ENCODE measurements at places on chromosomes 12 and 14.

DNA sequence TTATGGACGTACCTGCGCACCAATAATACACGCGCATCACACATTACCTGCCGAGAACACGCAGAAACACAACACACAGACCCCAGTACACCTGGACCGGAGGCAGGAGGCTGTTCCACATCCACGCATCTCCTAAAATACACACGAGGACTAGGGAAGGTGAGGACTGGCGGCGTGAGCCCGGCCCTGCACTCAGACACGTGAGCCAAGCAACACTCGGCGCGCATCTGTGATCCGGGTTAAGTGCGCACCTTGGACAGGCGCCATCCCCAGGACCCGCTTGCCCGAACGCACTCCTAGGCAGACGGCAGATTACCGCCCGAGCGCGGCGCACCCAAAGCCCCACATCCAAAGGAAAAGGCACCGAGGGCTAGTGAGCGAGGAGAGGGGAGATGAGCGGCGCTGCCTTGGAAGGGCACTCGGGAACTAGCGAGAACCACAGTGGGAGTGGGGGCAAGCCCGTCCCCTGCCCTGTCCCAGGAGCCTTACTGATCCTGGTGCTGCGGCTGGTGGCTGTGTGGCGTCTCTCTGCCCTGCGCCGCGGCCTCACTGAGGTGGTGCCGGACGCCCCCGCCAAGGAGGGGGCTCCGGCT lies 417 bp downstream of the GLS2 start:
- DNase-seq = no peak

GRCh38 chr14:55265197-55265596 lies 6.0 kb upstream of the FBXO34 start:
- DNase-seq = no peak

DNA sequence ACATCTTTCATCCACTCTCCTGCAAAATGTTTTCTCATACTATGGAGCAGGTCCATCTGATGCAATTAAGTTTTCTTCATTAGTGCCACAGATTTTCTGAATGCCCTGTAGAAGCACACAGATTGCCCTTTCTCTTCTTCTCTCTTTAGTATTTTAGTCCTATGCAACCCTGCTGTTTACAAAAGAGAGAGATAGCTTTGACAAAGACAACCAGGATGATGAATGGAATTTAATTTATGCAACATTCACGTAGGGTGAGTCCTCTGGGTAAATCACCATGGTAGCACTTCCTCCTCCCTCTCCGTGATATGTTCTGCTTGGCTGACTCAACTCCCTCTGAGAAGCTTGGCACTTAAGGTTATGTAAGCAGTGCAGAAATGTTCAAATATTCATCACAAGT lies 400.9 kb upstream of the PDE3A start:
- DNase-seq = no peak

GRCh38 chr12:14824012-14824634 lies 10.1 kb upstream of the SMCO3 start:
- no peak for DNase-seq

DNA sequence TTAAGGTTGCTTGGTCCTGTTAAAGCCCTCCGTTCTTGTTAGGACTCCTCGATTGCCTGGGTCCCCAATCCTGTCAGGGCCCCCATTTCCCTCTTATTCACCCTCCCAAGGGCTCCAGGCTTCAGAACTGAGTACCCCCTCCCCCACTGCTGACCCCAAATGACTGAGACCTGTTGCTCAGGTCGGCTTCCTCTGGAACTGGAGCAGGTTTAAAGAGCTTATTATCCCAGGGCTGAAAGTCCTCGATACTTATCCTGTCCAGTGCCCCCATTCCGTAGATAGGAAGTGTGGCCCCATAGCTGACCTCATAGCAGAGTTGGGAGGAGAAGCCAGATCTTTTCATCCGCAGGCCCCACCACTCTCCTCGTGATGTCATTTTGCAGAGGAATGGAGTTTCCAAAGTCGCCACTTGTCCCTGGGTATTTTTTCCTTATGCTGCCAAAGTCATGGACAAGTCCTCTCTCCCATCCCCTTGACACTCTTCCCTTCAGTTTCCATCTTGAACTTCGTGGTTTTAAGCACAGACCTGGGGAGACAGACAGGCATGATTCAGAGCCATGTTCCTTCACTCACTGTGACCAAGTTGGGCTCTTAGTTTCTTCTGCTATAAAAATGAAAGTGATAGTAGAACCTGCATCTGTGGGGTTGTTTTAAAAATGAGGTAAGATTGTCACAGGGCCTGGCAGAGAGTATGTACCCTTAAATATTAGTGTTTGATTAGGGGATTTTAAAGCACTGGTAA lies 1.2 kb downstream of the USP30 start:
- peak; percentile 13 for DNase-seq

DNA sequence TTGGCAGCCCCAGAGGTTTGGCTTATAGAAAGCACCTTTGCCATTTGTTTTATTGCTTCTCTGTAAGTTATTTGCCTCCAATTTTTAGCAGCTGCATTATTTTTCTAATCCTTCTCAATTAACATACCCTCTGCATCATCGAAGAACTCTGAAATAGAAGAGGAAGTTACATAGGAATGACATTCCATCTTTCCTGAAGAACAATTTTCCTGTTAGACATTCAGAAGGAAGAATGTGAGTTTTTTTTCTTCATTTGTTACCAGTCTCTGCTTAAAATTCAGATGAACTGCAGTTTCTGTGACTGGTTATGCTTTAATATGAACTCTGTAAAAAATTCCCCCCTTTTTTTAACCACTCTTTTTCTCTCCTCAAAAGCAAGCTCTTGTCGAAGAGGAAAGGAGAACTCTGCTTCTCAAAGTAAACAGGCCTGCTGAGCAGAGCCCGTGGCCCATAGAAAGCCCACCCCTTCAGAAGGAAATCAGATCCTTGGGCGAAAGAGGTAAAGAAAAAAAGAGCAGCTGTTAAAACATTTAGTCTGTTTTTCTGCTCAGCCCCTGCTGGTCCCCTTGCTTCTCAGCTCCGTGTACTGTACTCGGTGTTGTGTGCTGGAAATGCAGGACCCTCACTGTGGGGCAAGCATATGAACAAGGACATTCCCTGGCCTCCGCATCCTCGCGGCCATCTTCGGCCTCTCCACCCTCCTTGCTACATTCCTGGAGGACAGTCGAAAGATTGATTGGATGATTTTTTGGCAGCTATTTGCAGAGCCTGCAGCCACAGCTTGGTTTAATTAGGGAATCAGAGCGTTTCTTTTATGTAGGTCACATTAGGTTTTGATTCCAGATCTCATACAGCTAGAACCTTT lies 164.4 kb upstream of the LRIG3 start:
- no peak for DNase-seq

DNA sequence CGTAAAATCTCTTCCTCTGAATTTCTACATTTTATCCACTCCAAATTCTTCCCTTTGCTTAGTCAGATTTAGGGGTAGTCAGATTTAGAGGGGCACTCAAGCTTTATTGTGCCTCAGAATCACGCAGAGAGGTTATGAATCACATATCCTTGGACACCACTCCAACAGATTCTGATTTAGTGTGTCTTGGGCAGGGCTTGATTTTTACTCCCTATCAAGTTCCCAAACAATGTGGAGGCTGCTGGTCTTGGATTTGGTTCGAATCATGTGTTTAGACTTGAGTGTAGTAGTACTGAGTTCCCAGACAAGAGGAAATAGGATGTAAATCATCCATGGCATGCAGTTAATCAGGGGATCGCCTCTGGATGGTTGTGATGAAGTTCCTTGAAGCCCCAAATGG lies 298.1 kb upstream of the CLEC14A start:
- no peak for DNase-seq

DNA sequence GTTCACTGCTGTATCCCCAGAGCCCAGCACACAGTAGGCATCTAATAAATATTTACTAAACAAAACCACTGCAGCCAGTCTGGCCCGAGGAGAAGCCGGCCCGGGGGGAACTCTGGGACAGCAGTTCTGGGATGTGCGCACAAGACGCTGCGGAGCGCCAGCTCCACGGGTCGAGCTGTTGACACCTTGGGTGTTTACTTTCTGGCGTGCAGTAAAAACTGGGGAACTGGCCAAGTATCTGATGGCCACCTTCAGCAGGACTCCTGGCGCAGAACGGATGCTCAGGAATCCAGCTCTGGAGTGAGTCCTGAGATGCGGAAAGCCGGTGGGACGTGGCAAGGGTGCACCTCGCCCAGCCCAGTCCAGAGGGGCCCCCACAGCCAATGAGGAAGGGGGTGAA lies 65.6 kb downstream of the NCOR2 start:
- no peak for DNase-seq

DNA sequence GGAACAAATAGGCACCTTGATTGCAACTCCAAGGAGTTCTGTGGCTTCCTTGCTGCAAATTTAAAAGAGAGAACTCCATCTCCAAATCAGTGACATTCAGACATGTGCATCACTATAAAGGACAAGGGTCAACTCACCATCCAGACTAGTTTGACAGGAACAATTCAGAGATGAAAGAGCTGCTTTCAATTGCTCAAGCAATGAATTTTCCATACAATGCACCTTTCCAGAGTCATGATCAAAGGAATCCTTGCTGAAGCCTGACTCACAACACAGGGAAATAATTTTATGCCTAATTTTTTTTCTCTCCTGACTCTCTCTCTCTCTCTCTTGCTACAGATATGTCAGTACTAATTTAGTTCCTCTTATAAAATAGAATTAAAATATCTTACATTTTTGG lies 380.5 kb upstream of the GARIN6 start:
- DNase-seq = no peak

- no peak for DNase-seq
Observed at GRCh38 chr12:111010916-111011657, 90.7 kb upstream of the MYL2 start.

DNA sequence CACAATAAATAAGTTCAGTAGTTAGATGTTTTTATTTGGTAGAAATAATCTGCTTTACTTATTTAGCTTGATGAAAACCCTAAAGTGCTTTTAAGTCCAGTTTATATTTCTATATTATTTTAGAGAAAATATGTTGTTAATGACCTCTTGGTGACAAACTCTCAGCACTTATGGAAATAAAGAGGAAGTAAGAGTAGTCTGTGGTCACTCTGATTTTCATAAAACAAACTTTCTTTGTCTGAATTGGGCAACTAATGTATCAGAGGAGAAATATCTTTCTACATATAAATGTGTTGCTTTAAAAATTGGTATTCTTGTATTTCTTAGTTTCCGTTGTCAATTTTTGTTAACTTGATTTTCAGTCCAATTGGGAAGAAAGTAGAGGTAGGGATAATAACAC lies 878.9 kb upstream of the SEL1L start:
- DNase-seq = no peak

DNA sequence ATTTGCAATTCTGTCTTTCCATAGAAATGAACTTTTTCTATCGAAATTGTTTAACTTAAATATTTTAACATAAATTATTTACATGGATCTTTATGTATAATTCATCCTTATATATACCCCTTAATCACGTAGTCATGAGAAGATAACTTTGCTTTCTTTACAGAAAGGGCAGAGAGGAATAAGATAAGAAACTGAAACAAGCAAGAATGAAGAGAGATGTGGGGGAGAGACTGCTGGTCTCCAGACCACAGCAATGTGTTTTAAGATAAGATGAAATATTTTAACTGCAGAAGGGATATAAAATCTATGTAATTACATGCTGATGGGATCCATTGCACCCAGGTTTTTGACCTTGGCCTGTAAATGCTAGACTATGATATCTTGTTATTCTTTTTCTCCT lies 34.7 kb upstream of the DNM1L start:
- DNase-seq = no peak

DNA sequence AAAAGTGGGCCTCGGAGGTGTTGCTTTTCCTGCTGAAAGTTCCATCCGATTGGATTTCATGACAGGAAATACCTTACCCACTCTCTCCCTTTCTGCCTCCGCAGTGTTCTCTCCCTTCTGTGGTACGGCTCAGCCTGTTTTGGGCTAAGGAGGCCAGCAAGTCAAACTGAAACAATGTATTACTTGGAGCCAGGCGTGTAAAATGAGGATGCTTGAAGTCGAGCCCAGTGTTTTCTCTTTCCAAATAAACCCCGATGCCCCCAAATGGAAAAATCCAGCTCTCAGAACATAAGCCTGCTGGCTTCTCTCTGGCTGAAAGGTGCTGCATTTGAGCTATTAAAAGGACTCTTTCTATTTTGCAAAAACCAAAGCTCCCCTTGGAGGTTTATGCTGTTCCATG lies 124.7 kb downstream of the ZNF664 start:
- DNase-seq = no peak

DNA sequence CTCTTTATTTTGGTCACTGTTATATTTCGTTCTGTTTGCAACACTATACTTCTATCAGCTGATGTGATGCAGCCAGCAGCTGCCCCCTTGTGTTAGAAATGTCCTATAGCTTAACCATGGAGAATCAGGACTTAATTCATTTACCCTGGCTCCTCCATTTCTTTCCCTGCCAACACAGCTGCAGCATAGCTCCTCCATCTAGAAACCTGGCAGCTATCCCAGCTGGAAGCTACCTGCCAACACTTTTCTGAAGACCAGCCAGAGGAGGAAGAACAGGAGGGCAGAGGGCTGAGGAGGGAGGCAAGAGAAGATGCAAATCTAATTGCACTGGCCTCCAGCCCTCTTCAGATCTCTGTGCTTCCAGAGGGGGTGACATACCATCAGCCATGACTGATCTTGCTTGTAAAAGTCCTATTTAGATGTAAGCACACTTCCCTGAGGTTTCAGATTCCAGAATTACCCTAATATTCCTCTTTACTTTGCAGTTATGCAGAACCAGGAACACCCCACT lies 156.8 kb upstream of the TMEM260 start:
- peak; percentile 31 for DNase-seq

GRCh38 chr12:54853933-54854538 lies at the start of gene MUCL1:
TSS of gene MUCL1 (plus strand) at chr12:54854516. CDS start at chr12:54854583, 67 bp downstream.
- DNase-seq = peak; percentile 55

DNA sequence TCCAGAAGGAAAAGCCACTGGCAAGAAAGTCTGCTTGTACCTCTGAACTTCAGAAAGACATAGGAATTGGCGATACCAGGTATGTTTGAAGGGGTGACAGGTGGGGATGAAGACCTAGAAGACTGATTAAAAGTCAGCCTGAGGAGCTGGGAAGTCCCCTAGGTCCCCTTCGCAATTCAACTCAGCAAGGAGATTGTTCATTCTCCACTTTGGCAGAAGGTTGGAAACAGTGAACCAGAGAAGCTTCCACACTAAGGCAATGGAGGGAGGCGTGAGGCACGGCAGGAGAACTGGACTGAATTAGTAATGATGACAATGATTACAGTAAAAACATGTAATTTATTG lies 240.3 kb upstream of the TMPO start:
- no peak for DNase-seq

- no peak for DNase-seq
Observed at GRCh38 chr12:46629331-46630229, 196.2 kb downstream of the SLC38A4 start.
